ENCODE measurements at places on chromosomes 7 and 10.
A peak's percentile ranks its signal among the peaks of the same experiment; 100 is the strongest.

DNA sequence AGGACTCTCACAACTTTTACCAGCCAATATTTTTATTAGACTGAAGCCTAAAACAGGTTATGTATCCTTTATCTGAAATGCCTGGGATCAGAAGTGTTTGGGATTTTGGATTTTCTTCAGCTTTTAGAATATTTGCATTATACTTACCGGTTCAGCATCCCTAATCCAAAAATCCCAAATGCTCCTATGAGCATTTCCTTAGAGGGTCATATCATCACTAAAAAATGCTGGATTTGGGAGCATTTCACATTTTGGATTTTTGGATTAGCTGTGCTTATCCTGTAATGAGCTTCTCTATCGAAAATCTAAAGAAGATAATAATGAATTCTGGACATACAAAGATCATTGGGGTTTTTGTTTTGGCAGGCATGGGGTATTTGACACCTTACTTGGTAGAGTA lies 53.0 kb downstream of the RALA start:
- DNase-seq, result no peak

GRCh38 chr10:102229810-102230263 lies 3.7 kb downstream of the ELOVL3 start:
- DNase-seq, result peak; percentile 92

GRCh38 chr7:104943502-104944343 lies 70.3 kb upstream of the KMT2E start:
- DNase-seq, result peak; percentile 47

GRCh38 chr7:40279991-40280390 lies 145.2 kb downstream of the SUGCT start:
- no peak for DNase-seq

DNA sequence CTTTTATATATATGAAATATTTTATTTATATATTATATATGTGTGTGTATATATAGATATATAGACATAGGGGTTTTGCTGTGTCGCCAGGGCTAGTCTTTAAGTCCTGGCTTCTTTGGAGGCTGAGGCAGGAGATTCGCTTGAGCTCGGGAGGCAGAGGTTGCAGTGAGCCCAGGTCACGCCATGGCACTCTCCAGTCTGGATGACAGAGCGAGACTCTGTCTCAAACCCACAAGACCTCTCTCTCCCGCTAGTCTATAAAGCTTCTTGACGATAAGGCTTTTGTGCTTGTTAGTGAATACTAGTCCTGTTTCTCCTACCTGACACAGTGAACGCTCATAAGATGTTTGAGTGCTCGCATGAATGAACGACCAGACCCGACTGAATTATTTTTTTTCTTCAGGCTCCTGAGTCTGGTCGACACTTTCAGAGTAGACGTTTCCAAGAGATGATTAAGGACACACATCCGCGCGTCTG lies 577 bp upstream of the DDX21 start:
- DNase-seq, result no peak

DNA sequence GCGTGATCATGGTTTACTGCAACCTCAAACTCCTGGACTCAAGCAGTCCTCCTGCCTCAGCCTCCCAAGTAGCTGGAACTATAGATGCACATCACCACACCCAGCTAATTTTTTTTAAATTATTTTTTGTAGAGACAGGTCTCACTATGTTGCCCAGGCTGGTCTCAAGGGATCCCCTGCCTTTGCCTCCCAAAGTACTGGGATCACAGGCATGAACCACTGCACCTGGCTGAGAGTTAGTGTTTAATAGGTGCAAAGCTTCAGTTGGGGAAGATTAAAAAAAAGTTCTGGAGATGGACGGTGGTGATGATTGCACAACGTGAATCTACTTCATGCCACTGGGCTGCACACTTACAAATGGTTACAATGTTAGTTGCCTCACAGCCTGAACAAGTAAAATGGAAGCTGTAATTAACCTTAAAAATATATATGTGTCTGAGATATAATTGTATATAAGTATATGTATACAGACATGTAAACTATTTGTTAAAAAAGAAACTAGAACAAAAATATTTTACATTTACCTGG lies 106.4 kb upstream of the ZNF438 start:
- no peak for DNase-seq

GRCh38 chr7:114082642-114083165 lies 163.9 kb upstream of the PPP1R3A start:
- DNase-seq, result no peak

GRCh38 chr7:74164985-74165456 lies 9.1 kb upstream of the EIF4H start:
- DNase-seq, result no peak

- DNase-seq, result no peak
These were observed 62.8 kb downstream of the PRTFDC1 start for GRCh38 chr10:24889639-24890038.

DNA sequence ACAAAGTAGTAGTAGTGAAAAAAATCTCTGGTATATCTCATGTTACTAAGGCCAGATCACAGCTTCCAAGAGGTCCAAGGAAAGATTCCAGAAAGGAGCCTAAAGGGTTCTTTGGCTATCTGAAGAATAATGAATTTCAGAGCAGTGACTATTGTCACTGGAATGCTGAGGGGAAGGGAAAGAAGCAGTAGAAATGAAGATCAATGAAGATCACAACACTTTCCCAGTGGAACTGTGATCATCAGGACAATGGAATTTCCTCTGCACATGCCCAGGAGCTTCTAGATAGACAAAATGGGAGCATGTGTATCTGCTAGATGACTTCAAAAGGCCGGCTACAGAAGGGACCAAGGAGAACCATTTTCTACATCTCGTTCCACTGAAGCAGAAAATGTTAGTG lies 219.5 kb upstream of the PHYHIPL start:
- DNase-seq, result no peak

GRCh38 chr10:852386-852785 lies 79.1 kb downstream of the LARP4B start:
- no peak for DNase-seq

DNA sequence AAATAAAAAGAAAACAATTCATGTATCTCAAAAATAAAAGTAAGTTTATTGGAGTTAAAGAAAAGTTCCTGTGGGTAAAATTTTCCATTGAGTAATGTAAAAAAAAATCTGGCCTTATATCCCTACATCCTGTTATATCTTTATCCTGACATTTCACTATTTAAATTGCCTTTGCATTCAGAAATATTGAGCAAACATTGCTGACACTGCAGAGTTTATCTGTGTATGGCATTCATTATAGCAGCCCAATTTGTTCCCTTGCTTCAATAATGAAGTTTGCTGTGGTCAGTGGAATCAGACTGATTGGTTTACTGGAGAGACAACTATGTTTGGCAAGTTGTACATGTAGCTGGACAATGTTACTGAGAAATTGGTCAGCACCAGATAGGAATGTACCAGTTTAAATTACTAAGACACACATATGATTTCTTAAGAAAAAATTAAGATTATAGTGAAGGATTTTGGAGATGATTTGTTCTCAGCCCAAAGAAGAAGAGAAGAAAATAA lies 271.7 kb downstream of the ANKRD7 start:
- no peak for DNase-seq

- DNase-seq, result peak; percentile 43
These were observed 3.0 kb downstream of the NOD1 start for GRCh38 chr7:30475580-30475979.

- DNase-seq, result no peak
These were observed 31.0 kb downstream of the ADRA2A start for GRCh38 chr10:111107846-111108245.

GRCh38 chr7:22718200-22718711 lies 8.7 kb upstream of the IL6 start:
- DNase-seq, result no peak

DNA sequence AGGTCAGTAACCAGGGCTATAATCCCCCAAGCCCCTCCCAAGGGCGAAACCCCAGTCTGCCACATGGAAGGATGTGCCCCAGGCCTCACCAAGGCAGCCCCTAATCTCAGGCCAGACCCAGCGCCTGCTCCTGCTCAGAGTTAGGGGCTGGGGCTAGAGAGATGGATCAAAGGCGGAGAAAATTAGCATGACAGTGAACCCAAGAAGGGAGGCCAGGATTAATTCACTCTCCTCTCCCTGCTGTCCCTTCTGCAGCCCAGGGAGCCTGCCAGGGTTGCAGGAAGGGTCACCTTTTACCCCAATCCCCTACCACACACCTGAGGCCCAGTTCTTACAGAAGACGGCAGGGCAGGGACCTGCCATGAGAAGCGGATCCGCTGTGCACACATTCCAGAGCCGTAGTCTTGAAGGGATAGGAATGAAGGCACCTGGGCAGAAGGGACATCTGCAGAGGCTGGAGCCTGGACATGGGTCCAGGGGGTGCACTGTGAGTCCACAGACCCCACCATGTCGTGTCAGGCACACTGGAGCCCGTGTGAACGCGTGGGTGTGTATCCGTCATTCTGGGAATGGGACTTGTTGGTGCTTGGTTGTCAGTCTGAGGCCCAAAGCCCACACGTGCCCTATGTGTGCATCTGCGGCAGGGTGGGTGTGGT lies 11.9 kb upstream of the ZMIZ1 start:
- no peak for DNase-seq

- DNase-seq, result no peak
These were observed 103.2 kb upstream of the CTBP2 start for GRCh38 chr10:125263551-125263950.

GRCh38 chr10:119602241-119603095 lies 5.7 kb upstream of the TIAL1 start:
- no peak for DNase-seq

DNA sequence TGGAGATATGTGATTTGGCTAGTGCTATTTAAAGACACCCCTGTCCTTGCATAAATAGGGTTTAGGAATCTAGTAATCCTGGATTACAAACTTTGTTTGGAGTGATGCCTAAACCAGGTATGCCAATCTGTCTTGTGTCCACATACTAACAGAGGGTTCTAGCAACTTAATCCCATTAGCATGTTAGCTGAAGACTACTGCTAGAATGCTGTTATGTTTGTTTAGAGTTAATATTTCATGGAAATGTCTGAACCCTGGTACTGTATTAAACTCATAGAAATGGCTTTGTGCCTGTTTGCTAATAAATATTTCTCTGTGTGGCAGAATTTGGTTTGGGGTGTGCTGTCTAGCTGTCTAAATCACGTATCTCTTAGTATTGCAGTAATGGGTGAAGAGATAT lies 150.8 kb downstream of the PFKFB3 start:
- DNase-seq, result no peak

- no peak for DNase-seq
These were observed 30.5 kb downstream of the EBF3 start for GRCh38 chr10:129933456-129934092.

DNA sequence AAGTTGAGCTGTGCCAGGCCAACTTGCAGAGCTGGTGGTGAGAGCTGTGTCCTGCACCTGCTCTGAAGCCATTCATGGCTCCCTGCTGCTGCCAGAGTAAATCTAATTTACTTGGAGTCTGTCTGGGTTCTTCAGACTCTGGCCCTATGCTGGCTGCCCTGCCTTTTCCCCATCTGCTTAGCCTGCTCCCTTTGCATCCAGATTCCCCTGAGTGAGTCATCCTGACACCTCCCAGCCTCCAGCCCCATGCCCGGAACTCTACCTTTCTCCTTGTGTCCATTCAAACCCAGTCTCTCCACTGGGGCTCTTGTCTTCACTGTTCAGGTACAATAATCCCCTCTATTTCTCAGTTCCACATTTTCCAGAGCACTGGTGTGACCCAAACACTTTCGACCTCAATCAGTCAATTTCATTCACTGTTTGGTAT lies 434.4 kb upstream of the ZMIZ1 start:
- no peak for DNase-seq

DNA sequence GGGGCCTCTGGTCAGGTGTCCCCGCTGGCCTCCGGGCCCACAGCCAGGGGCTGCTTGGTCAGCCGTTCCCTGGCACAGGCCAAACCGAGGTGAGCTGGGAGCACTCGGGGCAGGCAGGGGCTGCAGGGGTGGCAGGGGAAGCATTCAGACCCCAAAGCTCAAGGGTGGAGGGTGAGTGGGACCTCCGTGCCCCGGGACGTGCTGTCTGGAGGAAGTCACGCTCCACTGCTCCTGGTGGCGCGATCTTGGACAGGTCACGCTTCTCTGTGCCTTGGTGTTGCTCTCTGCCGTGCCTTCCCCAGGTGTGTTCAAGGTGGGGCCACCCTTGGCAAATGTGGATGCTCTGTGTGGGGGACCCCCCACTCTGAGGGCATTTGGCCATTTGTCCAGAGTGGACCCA lies 24.6 kb upstream of the ELFN1 start:
- peak; percentile 23 for DNase-seq

GRCh38 chr10:125363791-125364190 lies 203.4 kb upstream of the CTBP2 start:
- no peak for DNase-seq

GRCh38 chr10:4648999-4649398 lies 177.0 kb upstream of the AKR1E2 start:
- no peak for DNase-seq

DNA sequence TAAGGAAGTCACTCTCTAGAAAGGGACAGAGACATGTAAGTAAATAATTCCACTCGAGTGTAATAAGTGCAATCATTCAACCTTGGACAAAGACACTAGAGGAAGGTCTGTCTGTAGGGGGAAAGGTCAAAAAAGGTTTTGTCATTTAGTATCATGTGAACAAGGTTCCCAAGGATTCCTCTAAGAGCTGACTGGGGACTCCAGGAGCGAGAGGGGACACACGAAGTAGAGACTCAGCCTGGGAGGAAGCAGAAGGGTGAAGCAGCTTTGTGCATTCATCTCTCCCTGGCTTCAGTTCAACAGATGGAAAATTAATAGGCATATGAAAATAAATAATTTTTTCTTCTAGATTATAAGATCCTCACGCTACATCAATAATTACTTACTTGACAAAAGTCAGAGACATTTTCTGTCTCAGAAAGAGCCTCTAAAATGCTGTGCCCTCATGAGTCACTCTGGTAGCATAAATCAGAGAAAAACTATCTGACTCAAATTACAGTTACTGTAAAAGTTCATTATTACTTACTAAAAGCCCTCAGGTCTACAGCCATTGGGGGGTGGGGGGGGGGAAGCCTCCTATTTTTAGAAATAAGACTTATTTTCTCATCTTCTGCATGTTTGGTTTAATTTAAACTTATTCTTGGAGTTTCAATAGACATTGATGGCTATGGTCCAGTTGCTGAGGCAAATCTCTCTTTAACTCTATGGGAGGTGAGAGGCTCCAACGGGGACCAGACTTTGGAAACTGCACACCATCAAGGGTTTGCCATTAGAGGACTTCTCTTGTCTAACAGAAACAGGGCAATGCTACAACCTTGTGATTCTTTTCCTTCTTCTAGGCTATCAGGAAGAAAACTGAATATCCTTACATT lies 275.1 kb upstream of the KLF14 start:
- no peak for DNase-seq

- no peak for DNase-seq
These were observed 18.4 kb upstream of the MET start for GRCh38 chr7:116653646-116654045.

- DNase-seq, result no peak
These were observed 5.9 kb downstream of the KCP start for GRCh38 chr7:128904381-128905197.

- no peak for DNase-seq
These were observed 72.6 kb downstream of the OSBPL3 start for GRCh38 chr7:24907311-24907886.

All from left ventricle myocardium superior (tissue), 1 donor.